Osteoblast (primary cell): ENCODE measurements at places on chromosomes 3 and 15. TPM values are rescaled to one million over a fixed set of nuclear protein-coding genes. Genes with fewer than 3 reads are reported as not detected.

- peak; percentile 96 for DNase-seq
Measured at GRCh38 chr3:50340448-50341329, at the start of gene RASSF1. TSS of gene RASSF1 (minus strand) at chr3:50340836. CDS start at chr3:50340805, 31 bp downstream.

DNA sequence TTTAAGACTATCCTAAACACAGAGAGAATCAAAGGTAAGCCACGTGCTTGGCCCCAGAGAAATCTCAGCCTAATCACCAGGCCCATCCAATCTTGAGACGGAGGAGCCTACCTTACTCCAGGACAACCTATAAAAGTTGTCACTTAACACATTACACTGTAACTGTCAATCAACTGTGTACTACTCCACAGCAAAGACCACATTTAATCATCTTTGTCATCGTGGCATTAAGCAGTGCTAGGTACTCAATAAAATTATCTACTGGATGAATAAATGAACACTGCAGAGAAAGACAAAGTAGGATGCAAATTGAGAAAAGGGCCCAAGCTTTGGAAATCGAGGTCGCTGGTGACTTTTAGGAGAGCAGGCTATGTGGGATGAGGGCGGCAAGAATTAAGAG, 466.7 kb downstream of the SHQ1 start:
- peak; percentile 53 for DNase-seq

DNA sequence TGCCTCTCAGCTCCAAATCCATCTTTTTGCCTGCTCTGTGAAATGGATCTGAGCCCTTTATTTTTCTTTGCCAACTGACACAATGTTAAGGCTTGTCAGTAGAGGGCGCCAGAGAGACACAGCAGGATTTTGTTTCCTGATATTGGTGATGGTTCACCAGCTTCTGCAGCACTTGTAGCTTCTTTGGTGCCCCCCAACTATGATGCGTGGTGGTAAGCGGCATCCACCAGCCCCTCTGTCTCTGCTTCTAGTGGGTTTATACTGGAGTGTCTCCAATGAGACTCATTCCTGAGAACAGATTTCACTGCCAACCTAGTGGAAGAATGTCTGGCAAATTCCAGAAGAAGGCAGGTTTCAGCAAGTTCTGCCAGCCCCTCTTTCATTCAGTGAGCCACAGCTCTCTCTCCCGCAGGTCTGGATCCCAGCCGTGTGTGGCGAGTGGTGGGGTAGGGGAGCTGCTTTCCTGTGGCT, 471.9 kb upstream of the FRG2C start:
- DNase-seq = no peak

BFSP2 gene
- total RNA-seq = not detected in 2 replicates

ANKRD63 gene
- total RNA-seq = not detected in 2 replicates

FBXL22 gene
- 0.59 and 1.8 TPM in 2 replicates for total RNA-seq
